Activated naive CD4-positive, alpha-beta T cell treated with anti-CD3 and anti-CD28 coated beads, Interleukin-2, amount 50 U/mL, for 72 hours (primary cell): ENCODE measurements at places on chromosomes 3 and 15. TPM values are rescaled to one million over a fixed set of nuclear protein-coding genes. Genes with fewer than 3 reads are reported as not detected.

- DNase-seq = no peak
Measured at GRCh38 chr3:29949940-29950616, 656.3 kb upstream of the TGFBR2 start.

DNA sequence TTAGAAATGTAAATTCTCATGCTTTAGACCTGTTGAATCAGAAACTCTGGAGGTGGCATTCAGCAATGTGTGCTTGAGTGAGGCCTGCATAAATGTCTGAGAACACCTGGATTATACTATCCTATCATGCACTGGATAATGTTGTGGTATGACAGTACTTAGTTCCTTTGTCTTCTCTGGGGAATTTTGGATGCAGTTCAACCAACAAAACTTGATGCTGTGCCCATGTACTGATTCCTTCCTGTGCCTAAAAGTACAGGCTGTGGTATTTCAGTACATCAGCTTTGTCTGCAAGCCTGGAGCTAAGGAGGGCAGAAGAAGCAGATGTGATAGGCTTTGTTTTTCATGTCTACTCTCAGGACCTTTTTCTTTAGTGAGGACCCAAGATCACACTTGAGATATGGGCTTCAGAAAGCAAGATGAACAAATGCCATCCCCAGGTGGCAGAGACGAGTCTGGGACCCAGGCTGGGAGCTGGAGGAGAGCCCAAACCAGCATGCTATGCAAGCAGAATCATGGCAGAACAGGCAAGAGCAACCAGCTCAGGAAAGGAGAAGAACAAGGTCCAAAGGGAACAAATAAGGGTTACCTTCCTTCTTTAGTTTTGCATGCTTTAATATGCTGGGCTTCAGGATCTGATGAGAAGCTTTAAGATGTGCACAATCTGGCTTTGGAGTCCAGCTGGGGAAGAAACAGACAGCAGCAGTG is 124.7 kb downstream of the MYRIP start:
- no peak for DNase-seq

GRCh38 chr3:185720326-185720725 is 104.5 kb downstream of the IGF2BP2 start:
- no peak for DNase-seq

GRCh38 chr15:95162531-95162930 is 931.2 kb downstream of the MCTP2 start:
- no peak for DNase-seq

- no peak for DNase-seq
Measured at GRCh38 chr15:72813345-72814004, 29.9 kb upstream of the ADPGK start.

GRCh38 chr3:142149673-142149992 is 289 bp upstream of the TFDP2 start:
- DNase-seq = no peak

DNA sequence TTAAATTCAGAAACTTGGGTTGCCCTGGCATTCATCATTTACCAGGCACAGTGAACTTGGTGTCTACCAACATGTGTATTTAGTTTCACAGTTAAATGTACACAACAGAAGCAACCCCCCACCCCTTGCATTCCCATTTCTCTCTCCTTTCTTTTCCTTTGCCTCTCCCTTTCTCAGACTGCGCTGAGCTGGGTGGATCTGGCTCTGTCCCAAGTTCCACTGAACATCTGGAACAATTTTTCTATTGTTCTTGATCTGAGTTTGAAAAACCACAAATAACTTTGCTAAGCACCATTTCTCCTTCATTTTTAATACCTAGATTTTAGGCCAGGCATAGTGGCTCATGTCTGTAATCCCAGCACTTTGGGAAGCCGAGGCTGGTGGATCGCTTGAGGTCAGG is 242.2 kb downstream of the ABHD5 start:
- no peak for DNase-seq

- no peak for DNase-seq
Measured at GRCh38 chr3:185212559-185212958, 41.3 kb downstream of the EHHADH start.

THSD4 gene
- total RNA-seq = not detected

SHISA5 gene
- 64.0 TPM for total RNA-seq

CD47 gene
- 83.0 TPM for total RNA-seq
